ENCODE measurements at places on chromosomes 3 and 15.

DNA sequence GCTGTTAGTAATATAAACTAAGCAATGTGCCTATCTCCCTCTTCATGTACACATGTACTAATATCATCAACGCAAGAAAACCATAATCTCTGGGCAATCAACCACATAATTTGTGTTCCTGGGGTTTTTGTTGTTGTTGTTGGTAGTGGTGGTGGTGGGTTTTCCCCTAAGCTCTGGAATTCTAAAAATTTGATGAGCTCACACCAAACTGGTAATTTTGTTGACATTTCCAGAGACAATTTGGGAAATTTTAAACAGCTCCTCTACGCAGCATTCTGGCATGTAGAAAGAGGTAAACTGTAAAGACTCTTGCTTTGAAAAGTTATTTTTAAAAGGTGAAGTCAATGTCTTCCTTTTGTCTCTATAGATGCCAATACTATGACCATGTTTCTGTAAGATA lies 126.7 kb downstream of the IGSF11 start:
- no peak for DNase-seq
- peaks cover 10% of the 10 kb centered on the region for H3K36me3 ChIP-seq
- H3K4me3 ChIP-seq, result no peak overlapping the region
- H3K4me1 ChIP-seq, result peaks cover 8% of the 10 kb centered on the region
- no peaks in the 10 kb centered on the region for H3K27me3 ChIP-seq

DNA sequence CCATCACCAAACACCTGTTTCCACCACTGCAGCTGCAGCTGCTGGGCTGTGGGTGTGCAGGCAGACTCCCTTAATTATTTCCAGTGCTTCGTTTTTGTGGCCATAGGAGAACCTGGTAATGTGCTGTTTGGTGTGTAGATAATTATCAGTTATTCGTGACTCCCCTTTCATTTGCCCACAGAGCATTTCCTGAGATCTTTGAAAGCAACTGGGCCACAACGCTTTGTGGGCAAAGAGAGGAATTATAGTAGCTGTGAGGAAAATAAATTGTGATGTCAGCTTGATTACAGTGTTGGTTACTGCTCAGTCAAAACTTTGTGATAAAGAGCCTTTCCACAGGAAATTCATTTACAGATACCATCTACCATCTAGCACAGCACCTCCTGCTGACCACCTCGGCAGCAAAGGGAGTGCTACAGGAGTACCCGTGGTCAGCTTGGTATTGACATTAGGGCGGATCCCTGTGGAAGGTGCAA lies 193.3 kb upstream of the SLCO3A1 start:
- H3K36me3 ChIP-seq, result no peaks in the 10 kb centered on the region
- H3K4me1 ChIP-seq, result no peaks in the 10 kb centered on the region
- H3K4me3 ChIP-seq, result no peak overlapping the region
- no peak for DNase-seq
- H3K27ac ChIP-seq, result no peak overlapping the region

DNA sequence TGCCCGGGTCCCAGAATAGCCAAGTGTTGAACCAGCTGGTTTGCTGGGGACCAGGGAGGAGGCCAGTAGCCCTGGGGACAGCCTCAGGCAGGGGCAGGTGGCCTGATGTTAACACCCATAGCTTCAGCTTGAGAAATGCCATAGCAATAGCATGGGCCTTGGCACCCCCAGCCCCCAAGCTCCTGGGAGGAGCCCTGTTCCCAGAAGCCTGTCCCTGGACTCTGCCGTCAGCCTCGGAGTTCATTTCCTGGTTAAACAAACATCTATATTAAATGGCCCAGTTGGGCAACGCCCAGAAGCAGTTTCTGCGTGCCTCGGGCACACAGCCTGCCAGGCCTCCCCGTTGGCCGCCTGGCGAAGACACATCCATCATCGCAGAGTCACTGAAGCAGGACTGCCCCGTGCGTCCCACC lies 58.2 kb downstream of the FGD5 start:
- no peaks in the 10 kb centered on the region for H3K27me3 ChIP-seq
- peak; percentile 47 for DNase-seq

DNA sequence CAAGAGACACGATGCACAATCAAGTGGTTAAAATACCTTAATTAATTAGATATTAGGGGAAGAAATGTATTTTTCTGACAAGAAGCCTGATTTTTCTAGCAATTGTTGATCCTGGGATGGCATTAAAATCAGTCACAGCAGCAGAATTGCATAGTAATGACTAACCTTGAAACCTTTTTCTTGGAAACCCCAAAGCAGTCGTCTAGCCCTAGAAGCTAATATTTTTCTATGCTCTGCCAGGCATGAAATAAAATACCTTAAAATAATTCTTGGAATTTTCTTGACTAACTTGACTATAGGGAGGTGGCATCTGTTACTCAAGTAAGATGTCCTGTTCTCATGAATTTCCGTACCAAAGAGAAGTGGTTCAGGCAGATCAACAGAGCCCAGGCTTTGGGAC lies 204.1 kb downstream of the THRB start:
- no peak overlapping the region for H3K4me3 ChIP-seq
- no peaks in the 10 kb centered on the region for H3K27me3 ChIP-seq
- peaks cover 30% of the 10 kb centered on the region for H3K4me1 ChIP-seq
- peaks cover 9% of the 10 kb centered on the region for H3K36me3 ChIP-seq
- H3K27ac ChIP-seq, result no peak overlapping the region

DNA sequence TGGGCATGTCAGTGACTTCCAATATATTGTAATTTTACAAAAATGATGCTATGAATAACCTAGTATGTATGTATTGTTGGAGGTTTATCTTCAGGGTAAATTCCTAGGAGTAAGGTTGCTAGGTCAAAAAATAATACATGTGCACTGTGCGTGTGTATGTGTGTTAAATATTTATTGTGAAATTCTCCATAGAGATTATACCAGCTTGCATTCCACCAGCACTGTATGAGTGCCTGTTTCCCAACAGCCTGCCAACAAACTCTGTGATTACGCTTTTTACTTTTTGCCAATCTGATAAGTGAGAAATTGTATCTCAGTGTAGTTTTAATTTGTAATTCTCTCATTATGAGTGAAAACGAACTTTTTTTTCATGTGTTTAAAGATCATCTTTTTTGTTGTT lies 12.6 kb upstream of the IGF2BP2 start:
- H3K4me3 ChIP-seq, result no peak overlapping the region
- H3K27me3 ChIP-seq, result no peaks in the 10 kb centered on the region
- H3K4me1 ChIP-seq, result no peaks in the 10 kb centered on the region
- H3K36me3 ChIP-seq, result no peaks in the 10 kb centered on the region
- no peak overlapping the region for H3K27ac ChIP-seq

DNA sequence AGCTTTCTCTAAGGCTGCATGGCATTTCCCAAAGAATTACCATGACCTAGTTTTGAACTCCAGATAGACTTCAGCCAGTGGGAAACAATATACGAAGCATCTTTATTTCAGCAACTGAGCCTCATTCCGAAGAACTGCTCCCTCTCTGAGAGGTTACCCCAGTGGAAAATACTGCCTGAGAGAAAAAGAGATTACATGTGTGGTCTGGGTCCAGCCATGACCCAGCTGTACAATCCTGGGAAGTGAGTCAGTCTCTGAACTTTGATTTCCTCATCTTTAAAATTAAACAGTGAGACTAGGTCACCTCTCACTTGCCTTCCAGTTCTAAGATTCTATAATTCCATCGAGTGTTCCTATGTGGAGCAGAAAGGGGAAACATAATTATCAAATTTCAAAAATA lies 42.4 kb downstream of the TNIK start:
- DNase-seq, result no peak
- H3K36me3 ChIP-seq, result no peaks in the 10 kb centered on the region
- H3K4me3 ChIP-seq, result no peak overlapping the region
- no peaks in the 10 kb centered on the region for H3K27me3 ChIP-seq

DNA sequence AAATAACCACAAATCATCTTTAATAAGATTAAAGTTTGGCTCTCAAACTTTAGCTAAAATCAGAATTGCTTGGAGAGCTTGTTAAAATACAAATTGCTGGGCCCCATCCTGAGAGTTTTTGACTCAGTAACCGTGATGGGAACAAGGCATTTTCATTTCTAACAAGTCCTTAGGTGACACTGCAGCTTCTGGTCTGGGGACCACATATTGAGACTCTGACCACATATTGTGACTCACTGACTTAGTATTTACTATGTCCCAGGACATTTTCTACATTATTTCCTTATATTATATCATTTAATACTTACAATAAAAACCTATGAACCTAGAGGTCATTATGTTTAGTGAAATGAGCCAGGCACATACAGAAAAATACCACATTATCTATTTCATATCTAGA lies 164.5 kb downstream of the ZMAT3 start:
- no peaks in the 10 kb centered on the region for H3K27me3 ChIP-seq
- no peak overlapping the region for H3K27ac ChIP-seq
- no peak for DNase-seq
- H3K36me3 ChIP-seq, result no peaks in the 10 kb centered on the region
